ENCODE measurements at places on chromosomes 7 and 10.

- no peak for DNase-seq
These were observed 113.5 kb downstream of the MBL2 start for GRCh38 chr10:52659085-52659484.

- DNase-seq: no peak
These were observed 3.9 kb downstream of the LSMEM1 start for GRCh38 chr7:112484671-112485167.

- no peak for DNase-seq
These were observed 60.7 kb downstream of the RAPGEF5 start for GRCh38 chr7:22296265-22296566.

DNA sequence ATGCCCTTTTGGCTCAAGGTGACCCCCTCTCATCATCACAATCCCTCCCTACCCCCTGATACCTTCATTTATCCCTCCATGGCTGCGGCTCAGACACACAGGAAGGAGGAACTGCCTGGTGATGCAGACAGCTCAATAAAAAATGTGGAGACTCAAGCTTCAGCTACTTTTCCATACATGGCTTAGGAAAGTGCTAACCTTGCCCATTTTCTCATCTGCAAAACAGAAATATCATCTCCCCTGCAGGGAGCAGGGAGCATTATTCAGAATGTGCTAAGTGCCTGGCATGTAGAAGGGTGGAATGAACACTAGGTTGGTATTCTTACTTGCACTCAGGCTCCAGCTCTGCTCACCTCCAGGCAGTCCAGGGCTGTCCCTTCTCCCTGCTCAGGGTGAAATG, 23.8 kb downstream of the CXCL12 start:
- no peak for DNase-seq

DNA sequence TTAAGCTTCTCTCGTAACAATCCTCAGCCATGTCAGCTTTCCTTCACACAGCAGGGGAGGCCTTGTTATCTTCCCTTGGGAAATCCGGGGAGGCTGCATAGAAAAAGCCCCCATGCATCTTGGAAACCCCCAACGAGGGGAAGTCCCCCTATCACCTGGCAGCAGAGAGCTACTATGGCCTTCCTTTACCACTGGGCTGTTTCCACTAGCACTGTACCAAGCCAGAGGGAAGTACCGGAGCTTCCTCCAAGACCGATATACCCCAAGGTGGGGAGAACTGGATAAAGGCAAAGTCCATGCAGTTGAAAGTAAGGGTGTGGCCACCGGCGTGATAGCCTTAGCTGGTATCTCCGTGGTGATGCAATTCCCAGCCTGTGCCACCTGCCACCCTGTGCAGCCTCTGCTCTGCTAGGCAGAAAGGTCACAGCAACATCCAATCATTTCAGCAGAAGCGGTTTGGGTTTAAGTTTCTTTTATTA, 4.4 kb upstream of the CLIP2 start:
- DNase-seq: no peak

DNA sequence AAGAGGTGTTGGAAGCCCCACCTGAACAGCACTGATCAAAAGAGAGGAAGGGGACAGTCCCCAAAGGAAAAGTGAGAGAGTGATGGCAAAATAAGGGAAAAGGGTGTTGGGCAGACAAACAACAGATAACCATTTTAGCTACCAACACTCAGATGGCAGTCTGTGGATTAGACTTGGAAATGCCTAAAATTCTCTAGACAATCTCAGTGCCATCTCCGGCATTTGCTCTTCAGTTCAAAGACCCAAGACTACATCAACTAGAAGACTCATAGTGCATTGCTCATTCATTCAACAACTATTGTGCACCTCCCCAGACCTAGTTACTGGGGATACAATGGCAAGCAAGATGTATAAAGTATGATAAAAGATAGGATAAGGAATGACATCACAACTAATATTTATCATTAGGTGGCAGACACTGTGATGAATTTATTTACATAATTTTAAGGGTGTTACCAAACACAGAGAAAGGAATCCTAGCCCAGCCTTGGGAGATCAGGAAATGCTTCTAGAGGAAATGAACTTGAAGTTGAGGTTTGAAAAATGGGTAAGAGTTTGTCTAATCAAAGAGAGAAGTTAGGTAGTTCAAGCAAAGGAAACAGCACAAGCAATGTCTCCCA, 109.3 kb upstream of the ARID5B start:
- no peak for DNase-seq

DNA sequence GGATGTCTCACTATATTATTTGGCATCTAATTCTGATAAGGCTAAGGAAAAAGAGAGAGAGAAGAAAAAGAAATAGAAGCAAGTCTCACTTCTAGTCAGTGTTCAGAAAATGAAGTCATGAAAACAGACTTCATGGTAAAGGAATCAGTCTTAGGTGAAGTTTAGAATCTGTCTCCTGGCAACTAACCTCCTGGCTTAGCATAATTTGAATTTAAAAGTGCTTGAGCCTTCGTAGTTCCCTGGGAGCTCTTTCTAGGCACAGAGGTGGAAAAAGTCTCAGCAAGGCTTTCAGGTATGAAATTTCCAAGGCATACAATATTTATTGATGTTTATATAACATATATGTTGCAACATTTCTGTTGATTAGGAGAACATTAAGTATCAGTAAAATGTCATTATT, 10.4 kb downstream of the CHRM2 start:
- no peak for DNase-seq

- DNase-seq: no peak
These were observed 97.7 kb downstream of the HIBADH start for GRCh38 chr7:27564881-27565482.

- DNase-seq: no peak
These were observed 9.3 kb upstream of the CROT start for GRCh38 chr7:87336136-87336535.

DNA sequence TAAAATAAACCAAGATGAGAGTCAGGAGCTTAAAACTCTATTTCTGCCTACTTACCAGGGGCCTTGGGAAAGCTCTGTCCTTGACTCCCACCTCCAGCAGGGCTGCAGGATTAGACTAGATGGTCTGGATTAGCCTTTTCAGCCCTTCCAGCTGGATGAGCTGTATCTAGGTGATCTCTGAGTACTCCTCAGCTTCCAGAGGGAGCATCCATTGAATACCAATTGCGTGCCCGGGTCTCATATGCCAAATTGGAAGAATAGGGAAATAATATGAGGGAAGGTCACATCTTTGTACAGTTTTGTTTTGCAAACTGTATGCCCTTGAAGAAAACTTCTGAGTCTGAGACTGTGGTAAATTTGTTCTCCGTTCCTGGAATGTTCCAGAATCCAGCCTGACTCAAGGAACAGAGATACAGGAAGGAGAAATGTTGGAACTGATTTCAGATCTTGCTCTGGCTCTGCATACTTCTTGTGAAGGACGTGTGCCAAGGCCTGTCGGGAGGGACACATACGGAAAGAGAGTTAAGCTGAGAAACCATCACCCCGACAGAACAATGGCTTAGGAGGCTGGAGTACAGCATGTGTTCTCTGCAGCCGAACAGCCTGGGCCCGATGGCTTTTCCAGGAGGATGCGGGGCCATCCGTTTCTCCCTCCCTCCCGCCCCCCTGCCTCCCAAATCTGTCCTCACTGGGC, 44.9 kb downstream of the MINDY4 start:
- no peak for DNase-seq

DNA sequence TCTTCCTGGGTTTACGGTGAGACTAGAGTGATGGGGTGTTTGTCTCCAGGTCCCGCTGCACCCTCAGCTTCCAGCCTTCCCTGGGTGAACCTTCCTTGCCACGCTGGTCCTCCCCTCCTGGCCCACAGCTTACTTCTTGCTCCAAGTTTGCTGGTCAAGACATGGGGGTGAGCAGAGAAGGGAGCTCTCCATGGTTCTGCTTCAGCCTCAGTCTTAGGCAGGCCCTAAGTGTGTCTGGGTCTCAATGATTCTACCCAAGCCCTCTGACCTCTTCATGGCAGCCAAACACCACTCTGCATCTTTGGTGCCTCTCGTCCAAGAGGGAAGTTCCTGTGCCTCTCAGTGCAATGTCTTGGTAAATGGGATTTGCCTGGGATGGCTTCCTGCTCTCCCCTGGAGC, 356.5 kb upstream of the KLF6 start:
- no peak for DNase-seq

GRCh38 chr10:13955409-13956068, 368.8 kb downstream of the PRPF18 start:
- DNase-seq: no peak

DNA sequence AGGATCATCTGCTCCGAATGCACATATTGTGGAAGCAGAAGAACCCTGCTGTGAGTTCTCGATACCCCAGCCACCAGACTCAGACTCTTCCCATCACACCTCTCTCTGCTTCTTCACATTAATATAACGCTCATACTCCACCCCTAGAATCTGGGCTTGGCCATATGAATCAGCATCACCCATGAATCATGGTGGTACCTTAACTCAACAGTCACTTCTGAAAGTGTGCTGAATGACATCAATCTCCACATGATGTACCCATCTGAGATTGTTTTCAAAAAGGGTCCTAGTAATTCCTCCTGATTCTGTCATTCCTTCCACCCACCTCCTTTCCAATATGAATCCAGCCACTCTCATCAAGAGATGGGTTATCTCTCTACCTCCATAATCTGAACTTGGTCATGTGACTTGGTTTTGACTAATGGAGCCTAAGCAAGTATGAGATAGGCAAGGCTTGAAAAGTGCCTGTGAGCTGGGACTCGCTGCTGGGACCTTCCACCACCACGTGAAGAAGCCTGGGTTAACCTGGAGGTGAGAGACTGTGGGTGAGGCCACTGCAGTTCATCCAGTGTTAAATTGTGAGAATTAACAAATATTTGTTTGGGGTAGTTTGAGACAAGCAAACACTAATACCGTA, 15.4 kb downstream of the YWHAG start:
- DNase-seq: no peak

GRCh38 chr10:77403761-77404160, 233.8 kb downstream of the KCNMA1 start:
- no peak for DNase-seq

- no peak for DNase-seq
These were observed 155.8 kb downstream of the MLLT10 start for GRCh38 chr10:21689881-21690280.

DNA sequence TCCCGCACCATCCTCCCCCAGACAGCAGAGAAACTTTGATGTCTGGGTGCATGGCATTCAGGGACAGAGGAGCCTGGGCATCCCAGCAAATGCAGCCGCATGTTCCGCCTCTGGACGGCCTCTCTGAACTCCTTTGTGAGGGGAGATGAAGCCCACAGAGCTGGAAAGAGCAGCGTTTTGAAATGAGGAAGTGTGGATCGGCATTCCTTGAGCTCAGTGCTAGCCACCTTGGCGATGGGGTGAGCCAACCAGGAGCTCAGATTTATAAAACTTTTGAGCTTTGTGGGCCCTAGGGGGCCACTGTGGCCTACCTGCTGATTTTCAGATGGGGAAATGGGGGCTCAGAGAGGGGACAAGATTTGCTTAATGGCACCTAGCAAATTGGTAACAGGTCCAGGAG, 126.4 kb upstream of the TCF7L2 start:
- no peak for DNase-seq

DNA sequence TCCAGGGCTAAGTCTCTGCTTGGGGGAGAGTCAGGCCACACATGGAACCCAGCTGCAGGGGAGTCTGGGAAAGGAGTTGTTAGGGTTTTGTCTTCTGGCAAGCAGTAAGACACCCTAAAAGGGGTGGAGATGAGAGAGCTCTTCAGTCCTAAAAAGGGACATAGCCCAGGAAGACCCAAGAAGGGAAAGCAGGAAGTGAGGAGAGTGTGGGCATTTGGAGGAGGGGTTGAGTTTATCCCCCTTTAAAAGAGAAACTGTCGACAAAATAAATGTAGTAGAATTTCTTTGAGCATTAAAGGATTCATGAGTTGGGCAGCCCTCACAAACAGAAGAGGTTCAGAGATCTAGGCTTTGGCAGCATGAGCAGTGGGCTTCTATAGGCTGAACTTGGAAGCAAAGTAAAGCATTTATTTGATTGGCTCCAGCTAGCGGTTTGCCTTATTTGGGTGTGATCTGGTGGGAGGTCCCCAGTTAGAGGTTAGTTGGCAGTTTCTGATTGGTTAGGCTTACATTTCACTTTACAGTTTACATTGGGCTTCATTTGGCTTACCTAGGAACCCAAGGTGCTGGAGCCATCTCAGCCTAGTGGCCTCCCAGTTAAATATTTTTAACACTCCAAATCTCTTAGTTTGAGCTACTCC, 246.7 kb downstream of the CAMK1D start:
- no peak for DNase-seq
